AG10803 (cell line): ENCODE measurements at places on chromosomes 12 and 14.

DNA sequence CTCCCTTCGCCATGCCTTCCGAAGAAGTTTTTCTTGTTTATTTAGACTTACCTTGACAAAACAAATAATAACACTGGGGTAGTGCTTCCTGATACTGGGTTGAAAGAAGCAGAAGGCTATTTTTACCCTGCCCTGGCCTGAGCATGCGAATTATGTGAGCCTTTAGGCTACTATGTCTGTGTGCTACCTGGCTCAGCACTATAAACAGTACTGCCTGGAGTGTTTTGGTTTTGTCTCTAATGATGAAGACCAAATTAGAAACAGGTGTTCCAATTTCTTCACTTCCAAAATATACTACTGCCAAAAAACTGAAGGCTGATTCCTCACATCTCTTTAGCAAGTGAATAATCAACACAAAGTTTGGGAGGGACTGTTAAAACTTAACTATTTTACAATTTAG lies 7.6 kb upstream of the OVCH1 start:
- DNase-seq = no peak

- no peak for DNase-seq
These were observed 12.1 kb downstream of the NFATC4 start for GRCh38 chr14:24379907-24380730.

DNA sequence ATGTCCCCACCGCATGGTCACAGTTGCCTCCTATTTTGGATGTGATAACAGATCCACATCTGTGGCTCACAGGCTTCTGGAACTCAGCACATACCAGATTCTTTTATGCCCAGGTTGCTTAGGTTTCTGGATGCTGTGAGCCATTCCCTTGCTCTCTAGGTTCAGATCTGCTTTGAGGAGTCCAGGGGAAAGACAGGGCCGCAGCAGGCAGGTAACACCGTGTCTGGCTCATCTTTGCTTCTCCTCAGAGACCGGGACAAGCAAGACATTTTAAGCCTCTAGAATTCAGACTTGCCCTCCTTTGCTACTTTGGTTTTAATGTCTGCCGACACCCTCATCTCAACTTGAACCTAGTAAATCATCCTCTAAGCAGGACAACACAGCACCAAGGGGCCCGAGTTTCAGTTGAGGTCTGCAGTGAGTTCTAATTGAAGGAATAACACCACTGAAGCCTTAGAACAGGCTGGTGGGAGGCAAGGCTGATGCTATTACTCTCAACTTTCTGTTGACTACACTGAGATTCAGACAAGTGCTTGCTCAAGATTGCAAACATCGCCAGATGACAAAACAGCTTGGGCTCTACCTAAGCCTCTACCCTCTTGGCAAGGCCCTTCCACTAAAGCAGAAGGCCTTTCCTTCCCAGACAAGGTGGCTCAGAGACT lies 55.3 kb downstream of the MDM2 start:
- no peak for DNase-seq

- no peak for DNase-seq
These were observed 29.2 kb upstream of the C14orf180 start for GRCh38 chr14:104550340-104550860.

- DNase-seq = no peak
These were observed 295.3 kb downstream of the AACS start for GRCh38 chr12:125360540-125360939.

GRCh38 chr12:128644664-128645296 lies 179.0 kb downstream of the SLC15A4 start:
- DNase-seq = no peak

DNA sequence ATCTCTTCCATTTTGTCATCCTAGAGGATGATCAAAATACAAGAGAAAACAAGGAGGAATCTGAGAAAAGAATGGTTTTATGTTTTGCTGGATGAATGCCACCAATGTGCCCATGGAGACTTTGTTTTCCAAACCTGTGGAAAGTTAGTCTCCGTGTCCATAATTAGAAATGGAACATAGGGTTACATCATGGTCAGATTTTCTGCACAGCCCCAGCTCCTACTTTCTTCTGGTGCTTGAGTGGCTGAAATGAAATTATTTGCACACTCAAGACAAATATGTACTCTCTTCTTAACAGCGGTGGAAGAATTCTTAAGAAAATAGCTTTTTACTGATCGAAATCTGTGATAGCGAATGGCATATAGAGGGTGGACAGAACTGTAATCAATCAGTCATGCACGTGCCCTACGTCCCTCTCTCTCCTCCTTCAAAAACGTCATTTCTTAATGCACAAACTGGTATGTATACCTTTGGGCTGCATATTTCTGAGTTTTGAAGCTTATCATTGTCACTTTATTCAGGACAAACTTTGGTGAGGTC lies 825.2 kb downstream of the AACS start:
- DNase-seq = no peak

GRCh38 chr14:55190906-55191202 lies 531 bp downstream of the DLGAP5 start:
- no peak for DNase-seq
